ENCODE measurements at places on chromosomes 12 and 14. TPM values are rescaled to one million over a fixed set of nuclear protein-coding genes. Genes with fewer than 3 reads are reported as not detected.
A peak's percentile ranks its signal among the peaks of the same experiment; 100 is the strongest.

Gene IKZF4
- polyA plus RNA-seq, result 0.32 TPM

Gene PZP
- polyA plus RNA-seq, result not detected

Gene TEX52
- not detected for polyA plus RNA-seq

Gene GLI1
- 2.4 TPM for polyA plus RNA-seq

Gene HHIPL1
- polyA plus RNA-seq, result 0.13 TPM

Gene TAS2R42
- not detected for polyA plus RNA-seq

Gene INHBE
- polyA plus RNA-seq, result not detected

Gene LRTM2
- polyA plus RNA-seq, result not detected

Gene GPR68
- polyA plus RNA-seq, result 0.28 TPM

Gene GALNT8
- polyA plus RNA-seq, result not detected

Gene RIC8B
- polyA plus RNA-seq, result not detected

Gene LMNTD1
- not detected for polyA plus RNA-seq

Gene DHRS7
- polyA plus RNA-seq, result 173 TPM

Gene ACTR6
- 36.8 TPM for polyA plus RNA-seq

Gene CCDC175
- polyA plus RNA-seq, result not detected

Gene RASSF9
- polyA plus RNA-seq, result not detected

GRCh38 chr12:130775953-130776856 is 60.1 kb upstream of the RIMBP2 start:
- no peak for DNase-seq

DNA sequence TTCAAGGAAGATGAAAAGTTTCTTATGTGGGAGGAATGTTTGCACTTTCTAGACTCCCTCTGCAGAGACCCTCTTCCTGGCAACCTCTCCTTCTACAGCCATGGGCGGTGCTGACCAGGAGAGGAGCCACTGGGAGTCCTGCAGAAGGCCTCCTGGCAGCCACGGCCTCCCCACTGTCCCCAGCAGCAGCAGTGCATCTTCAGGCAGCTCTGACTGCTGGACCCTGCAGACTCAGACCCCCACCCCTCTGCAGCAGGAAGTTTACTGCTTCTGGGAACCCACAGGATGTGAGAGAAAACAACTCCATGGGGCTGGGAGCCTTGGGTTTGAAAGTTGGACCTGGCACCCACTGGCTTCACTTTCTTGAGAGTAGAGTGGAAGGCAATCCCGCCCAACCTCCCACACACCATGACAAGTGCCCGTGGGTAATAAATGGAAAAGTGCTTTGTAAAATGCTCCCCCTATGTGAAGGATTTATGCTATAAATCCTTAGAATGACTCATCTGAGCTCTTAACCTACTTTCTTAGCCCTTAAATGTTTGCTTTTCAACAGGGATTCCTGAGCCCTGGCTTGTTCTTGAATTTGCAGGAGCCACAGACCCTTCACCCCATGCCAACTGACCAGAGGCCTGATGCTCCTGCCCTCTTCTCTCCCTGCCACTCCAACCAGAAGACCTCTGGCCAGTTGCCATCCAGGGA is 37.5 kb upstream of the DDX11 start:
- DNase-seq, result no peak

GRCh38 chr14:85617791-85618190 is 87.8 kb downstream of the FLRT2 start:
- DNase-seq, result no peak

DNA sequence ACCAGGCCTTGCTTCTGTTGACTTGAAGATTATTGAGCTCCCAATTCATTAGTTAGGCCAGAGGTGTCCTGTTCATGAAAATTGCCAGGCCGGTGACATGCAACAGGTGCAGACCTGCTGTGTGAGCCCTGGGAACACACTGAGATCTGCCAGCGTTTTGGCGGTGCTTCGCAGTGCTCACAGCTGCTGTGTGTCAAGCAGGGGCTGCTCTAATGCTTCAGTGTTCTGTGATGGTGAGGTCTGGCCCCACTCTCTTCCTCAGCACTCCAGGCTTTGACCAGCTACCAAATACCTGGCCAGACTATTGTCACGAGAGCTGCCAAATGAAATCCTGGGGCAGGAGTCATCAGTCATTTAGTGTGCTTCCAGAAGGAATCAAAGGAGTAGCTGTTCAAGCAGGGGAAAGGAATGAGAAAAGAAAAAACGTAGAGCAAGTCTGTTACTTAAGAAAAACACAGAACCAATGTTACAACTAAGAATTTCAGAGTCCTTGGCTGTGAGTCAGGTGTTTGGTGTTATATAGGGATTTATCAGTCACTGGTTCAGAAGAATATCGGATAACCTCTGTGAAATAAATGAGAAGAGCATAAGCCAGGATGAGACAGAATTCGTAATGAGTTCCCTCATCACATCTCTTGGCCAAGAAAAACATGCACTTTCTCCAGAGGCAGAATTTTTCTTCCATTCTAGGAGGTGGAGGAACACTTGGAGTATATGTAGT is 150.8 kb downstream of the FBXL14 start:
- DNase-seq, result no peak

DNA sequence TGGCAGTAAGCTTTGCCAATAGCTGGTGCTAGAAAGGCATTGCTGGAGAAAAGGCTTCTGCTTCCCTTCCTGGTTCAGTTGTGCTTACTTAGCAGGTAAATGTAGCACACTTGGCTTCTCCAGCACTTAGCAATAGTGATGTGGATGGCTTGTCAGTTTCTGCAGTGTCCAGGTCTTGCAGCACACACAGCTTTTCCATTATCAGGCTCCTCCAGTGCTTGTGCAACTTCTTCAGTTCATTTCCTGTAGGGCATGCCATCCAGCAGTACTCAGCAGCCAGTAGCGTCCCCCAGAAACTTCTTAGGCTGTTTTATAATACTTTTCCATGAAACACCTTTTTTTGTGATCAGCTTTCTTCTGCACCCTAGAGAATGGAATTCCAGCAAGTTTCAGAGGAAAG is 154.6 kb downstream of the SLC6A15 start:
- DNase-seq, result no peak

GRCh38 chr12:72028966-72029365 is 90.3 kb downstream of the TPH2 start:
- no peak for DNase-seq

DNA sequence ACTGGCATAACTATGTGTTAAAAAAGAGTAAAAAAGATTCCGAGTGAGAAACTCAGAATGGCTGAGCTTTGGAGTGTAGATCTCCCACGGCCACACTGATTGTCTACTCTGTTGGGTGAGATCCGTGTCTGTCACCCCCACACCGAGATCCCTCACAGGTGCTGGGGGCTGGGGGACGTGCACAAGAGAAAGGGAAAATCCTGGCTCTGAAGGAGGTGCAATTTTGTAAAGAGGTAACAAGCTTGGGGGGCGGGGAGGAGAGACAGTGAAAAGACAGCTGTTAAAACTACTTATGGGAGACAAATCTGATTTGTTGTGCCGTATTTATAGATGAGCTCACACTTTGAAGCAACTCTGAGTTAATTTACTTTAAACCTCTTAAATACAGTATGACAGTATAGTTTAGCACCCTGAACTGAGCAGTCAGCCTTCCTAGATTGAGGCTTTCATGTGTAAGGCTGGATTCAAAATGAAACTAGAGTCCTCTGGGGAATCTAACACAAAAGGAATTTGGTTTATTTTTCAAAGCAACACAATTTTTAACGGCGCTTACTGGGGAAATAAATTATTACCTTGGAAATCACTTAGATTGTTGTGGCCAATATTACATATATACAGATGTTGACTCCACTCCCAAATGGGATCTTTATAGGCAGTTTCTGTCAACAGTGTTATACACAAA is 167.4 kb upstream of the RGS6 start:
- no peak for DNase-seq

- DNase-seq, result no peak
Observed at GRCh38 chr14:84991021-84991420, 538.9 kb upstream of the FLRT2 start.

DNA sequence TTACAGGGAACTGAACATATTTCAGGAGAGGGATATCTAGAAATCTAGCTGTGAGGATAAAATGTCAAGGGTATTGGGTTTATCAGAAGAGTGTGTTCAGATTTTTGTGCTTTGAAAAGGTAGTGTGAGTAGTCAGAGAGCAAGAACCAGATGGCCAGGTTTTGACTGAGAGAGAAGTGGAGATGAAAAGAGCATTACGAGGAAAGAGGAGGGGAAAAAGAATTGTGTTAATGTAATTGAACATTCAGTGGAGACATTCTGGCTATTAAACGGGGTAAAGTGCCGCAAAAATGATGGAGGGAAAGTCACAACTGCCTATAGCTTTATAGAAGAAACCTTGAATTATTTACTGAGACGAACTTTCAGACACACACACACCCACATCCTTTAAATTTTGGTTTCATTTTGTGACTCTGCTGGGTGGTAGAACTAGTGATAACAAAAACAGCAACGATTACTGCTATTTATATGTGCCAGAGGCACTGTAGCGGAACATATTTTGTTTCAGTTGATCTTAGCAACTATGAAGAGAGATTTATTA is 213.6 kb downstream of the ERC1 start:
- DNase-seq, result peak; percentile 67

GRCh38 chr12:49945394-49946080 is 5.0 kb upstream of the AQP2 start:
- DNase-seq, result peak; percentile 41

DNA sequence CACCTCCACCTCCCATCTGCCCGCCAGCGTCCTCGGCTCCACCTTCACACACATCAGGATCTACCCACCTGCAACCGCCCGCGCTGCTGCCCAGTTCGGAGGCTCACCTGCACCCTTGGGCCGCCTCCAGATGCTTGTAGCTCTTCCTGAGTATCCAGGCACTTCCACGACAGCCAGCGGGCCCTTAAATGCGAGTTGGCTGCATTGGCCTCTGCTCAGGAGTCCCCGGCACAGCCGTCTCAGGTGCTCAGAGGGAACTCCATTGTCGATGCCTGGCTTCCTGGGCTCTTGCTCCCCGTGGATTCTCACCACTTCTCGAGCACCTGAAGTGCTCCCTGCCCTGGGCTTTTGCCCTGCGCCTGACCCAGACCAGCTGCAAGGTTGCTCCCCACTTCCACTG is 21.9 kb upstream of the CDCA4 start:
- DNase-seq, result no peak

- DNase-seq, result no peak
Observed at GRCh38 chr12:100826323-100826722, 31.7 kb downstream of the ANO4 start.

DNA sequence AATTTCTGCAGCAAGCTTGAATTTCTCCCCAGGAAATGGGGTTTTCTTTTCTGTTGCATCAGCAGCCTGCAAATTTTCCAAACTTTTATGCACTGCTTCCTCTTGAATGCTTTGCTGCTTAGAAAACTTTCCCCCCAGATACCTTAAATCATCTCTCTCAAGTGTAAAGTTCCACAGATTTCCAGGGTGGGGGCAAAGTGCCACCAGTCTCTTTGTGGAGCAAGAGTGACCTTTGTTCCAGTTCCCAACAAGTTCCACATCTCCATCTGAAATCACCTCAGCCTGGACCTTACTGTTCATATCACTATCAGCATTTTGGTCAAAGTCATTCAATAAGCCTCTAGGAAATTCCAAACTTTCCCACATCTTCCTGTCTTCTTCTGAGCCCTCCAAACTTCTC is 241.6 kb upstream of the TMTC1 start:
- DNase-seq, result no peak

GRCh38 chr14:81516986-81517797 is 16.5 kb downstream of the SEL1L start:
- DNase-seq, result no peak

- no peak for DNase-seq
Observed at GRCh38 chr14:35822501-35822900, 3.6 kb upstream of the BRMS1L start.

- no peak for DNase-seq
Observed at GRCh38 chr12:57173089-57173488, 25.7 kb upstream of the LRP1-AS start.

- no peak for DNase-seq
Observed at GRCh38 chr12:104414581-104415341, 42.0 kb upstream of the CHST11 start.

GRCh38 chr14:74836251-74836960 is 39.5 kb downstream of the PROX2 start:
- DNase-seq, result no peak

- no peak for DNase-seq
Observed at GRCh38 chr14:69612783-69613130, 1.4 kb downstream of the SUSD6 start.

- no peak for DNase-seq
Observed at GRCh38 chr12:131279281-131279921, 325.7 kb downstream of the ADGRD1 start.

DNA sequence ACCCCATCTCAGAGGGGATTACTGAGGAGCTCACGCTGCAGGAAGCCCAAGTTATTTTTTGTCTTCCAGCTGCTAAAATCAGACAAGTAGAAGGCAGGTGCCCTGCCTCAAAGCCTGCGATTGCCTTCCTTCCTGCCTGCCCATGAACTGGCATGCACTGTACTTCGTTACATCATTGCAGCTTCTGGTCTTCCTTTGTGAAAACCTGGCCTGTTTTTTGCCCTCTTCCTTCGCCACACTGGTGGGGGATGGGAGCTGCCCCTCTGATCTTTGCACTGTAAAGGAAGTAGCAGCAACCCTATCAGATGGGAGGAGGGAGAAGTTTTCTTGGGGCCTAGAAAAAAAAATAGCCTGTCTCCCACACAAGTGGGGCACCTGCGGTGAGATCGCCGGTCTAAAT is 1098.7 kb downstream of the BCL11B start:
- no peak for DNase-seq

GRCh38 chr12:8052679-8053078 is 13.5 kb downstream of the C3AR1 start:
- no peak for DNase-seq

GRCh38 chr14:78664841-78665240 is 494.7 kb downstream of the NRXN3 start:
- no peak for DNase-seq
